Mucosa of gallbladder (tissue), 1 donor: ENCODE measurements at places on chromosomes 2 and 18. TPM values are rescaled to one million over a fixed set of nuclear protein-coding genes. Genes with fewer than 3 reads are reported as not detected.

- DNase-seq = no peak
Observed at GRCh38 chr2:229273006-229273722, 2.1 kb upstream of the PID1 start.

DNA sequence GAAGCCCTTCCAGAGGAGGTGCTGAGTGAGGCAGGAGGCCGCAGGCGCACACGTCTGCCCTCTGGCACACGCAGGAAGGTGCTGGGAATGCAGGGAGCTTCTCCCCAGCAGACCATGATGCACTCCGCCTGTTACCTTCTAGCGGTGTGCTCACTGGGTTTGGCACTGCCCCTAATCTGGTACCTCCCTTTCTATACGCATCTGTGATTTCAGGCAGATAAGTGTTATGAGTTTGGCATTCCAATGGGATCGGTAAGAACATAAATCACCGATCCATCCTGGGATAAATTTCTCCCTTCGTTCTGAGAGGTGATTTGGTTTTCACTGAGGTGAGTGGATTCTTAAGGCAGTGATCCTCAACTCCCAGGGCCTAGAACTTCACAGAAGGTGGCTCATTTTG, 34.6 kb downstream of the ODC1 start:
- DNase-seq = no peak

GRCh38 chr18:33277431-33277830, 163.1 kb downstream of the CCDC178 start:
- no peak for DNase-seq

DNA sequence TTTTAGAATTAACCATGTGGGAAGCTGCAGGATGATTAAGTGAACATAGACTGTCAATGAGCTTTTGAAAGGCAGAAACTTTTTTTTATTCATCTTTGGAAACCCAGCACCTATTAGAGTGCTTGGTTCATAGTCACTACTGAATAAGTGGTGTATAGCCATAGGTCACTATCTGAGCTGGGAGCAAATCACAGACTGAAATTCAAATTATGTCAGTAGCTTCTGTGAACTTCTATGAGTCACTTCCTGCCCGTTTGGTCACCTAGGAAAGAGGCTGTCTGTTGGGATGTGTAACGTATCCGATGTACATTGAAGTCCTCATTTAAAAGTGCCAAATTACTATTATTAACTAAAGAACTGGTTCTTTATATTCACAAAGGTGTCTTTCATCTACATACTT, 20.5 kb upstream of the SLC40A1 start:
- DNase-seq = no peak

- no peak for DNase-seq
Observed at GRCh38 chr2:139201516-139201915, 421.3 kb upstream of the NXPH2 start.

DNA sequence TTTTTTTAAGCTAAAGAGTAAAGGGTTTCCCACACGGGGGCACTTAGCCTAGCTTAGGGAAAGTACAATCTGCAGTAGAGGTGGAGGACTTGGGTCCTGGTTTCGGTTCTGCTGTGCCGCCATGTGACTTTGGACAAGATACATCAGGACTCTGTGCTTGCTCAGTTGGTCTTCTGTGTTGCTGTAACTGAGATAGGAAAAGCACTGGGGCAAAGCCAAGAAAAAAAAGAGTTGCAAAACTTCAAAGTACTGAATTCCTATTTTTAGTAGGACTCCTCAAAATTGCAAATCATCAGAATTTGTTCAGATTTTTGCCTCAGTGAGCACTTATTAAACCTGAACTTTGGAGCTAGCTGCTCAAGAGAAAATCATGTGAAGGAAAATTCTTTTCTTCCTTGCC, 96.3 kb upstream of the STON1 start:
- peak; percentile 63 for DNase-seq

DNA sequence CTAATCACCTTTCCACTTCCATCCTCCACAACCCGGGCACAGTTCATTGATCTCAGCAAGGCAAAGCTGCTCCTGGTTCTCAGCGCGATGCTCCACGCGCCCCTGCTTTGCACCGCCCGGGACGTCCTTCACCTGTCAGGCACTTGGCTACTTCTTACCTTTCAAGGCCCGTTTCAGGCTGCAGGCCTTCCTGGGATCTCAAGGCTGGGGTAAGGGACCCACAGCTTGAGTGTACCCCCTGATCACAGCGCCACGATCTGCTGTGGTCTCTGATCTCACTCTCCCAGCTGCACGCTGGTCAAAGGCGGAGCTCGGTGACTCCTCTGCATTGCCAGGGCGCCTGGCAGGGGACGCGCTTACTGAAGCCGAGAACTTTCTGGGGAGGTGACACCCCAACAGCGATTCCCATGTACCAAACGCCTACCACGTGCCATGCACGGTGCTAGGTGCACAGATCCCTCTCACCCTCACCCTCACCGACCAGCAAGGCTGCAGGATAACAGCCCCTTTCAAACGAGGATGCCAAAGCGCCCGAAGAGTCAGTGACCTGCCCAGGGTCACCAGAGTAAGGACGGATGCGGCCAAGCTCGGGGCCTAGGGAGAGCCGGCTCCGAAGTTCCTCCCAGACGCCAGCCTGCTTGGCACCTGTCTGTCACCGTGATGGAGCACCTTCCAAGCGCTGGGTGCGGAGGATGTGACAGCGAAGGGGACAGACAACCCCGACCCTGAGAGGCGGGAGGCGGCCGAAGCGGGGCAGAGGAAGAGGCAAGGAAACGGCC, 818 bp downstream of the ITGB1BP1 start:
- DNase-seq = peak; percentile 30

DNA sequence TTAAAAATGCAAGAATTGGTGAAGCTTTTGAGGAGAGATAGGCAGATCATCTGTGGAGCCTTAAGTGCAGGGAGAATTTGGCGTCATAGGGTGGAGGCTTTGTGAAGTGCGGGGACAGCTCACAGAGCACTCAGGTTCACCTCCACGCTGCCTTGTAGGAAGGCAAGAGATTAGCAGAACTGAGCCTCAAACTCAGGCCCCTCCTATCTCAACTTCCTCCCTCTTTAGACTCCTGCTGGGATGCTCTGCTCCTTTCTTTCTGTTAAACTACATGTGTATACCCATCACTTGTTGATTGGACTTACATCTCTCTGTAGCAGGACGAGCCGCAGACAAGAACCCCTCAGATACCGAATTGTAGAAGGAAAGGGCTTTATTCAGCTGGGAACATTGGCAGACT, 422.2 kb downstream of the SETBP1 start:
- no peak for DNase-seq

GRCh38 chr18:11511434-11512095, 97.8 kb upstream of the SLC35G4 start:
- DNase-seq = no peak

DNA sequence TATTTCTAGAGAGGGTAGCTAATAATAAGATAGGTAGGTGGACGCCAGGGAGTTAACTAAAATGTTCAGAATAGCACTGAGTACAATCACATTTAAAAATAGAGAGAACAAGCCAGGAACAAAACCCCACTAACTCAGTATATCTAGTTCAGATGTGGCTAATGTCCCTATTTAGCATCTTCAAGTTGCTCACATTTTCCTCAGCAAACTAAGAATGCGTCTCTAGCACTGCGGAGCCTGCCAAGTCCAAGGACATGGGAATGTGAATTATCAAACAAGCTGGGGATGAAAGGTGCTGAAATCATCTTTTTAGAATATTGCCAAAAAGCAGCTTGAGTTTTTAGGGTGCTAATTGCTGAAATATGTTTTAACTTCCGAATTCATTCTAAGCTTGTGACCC, 398.5 kb upstream of the FIGN start:
- no peak for DNase-seq

- DNase-seq = no peak
Observed at GRCh38 chr2:66387016-66387753, 47.7 kb upstream of the MEIS1 start.

The EHD3 gene
- total RNA-seq = 6.7 TPM

The KLHL30 gene
- total RNA-seq = 2.0 TPM

The ANKRD36 gene
- total RNA-seq = 14.6 TPM
